ENCODE measurements at places on chromosomes 12 and 14.

DNA sequence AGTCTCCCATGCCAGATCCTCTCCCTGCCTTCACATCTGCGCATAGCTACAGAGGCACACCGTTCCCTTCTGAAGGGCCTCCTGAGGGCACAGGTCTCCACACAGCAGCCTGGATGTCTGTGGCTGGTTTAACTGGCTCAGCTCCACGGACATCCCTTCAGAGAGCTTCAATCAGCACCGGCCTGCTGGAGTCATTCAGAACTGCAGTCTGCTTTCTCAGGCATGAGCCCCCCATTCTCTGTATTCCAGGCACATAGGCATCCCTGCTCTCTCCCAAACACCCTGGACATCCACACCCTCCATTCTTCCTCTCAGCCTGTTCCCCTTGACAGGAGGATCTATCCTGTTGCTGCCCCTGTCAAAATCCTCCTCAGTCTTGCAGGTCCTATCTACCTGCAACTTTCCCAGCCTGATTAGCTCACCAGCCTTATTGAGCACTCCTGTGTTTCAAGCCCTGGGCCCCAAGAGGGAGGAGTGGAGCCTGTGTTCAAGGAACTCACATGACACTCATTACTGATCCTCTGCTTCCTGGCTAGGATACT, 2.9 kb upstream of the DHRS2 start:
- DNase-seq, result no peak

GRCh38 chr12:39365364-39366001, 77.4 kb downstream of the KIF21A start:
- no peak for DNase-seq

GRCh38 chr12:5437182-5437583, 5.3 kb downstream of the NTF3 start:
- no peak for DNase-seq

- DNase-seq, result no peak
Observed at GRCh38 chr12:115351514-115352077, 667.6 kb upstream of the TBX3 start.

DNA sequence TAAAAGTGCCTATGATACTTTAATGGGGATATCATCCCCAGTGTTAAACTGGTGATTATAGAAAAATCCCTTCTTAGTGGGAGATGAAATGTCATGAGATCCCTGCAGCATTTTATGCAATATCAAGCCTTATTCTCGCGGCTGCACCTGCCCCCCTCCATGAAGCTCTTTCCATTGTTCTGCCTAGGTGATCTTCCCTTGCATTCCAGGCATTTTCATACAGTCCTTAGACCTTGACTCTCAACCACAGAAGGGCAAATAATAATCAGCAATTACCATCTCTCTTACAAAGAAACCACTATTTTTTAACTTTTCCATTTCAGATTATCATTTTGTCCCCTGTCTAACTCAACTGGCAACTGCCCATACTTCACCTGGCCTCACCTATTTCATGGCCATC, 352.3 kb downstream of the NELL2 start:
- no peak for DNase-seq

- no peak for DNase-seq
Observed at GRCh38 chr12:86158956-86159355, 97.2 kb downstream of the MGAT4C start.

DNA sequence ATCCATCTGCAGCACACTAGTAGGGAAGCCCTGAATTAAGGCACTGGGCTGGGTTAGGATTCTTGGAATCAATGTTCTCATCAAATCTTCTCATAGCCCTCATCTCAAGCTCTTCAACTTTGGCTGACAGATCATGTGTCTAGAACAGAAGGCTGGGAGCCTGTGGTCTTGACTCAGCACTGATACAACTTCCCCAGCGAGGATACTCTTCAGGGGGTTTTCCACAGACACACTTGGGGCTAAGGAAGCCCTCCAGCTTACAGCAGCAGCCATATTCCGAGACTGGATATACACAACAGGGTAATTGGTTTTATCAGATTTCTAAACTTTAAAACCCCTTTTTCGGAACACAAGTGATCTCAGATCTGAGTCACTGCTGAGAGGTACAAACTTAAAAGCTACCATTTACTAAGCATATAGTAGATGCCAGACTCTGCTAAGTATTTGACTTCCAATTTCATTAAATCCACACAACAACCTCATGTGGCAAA, 3.5 kb downstream of the FMNL3 start:
- DNase-seq, result no peak

DNA sequence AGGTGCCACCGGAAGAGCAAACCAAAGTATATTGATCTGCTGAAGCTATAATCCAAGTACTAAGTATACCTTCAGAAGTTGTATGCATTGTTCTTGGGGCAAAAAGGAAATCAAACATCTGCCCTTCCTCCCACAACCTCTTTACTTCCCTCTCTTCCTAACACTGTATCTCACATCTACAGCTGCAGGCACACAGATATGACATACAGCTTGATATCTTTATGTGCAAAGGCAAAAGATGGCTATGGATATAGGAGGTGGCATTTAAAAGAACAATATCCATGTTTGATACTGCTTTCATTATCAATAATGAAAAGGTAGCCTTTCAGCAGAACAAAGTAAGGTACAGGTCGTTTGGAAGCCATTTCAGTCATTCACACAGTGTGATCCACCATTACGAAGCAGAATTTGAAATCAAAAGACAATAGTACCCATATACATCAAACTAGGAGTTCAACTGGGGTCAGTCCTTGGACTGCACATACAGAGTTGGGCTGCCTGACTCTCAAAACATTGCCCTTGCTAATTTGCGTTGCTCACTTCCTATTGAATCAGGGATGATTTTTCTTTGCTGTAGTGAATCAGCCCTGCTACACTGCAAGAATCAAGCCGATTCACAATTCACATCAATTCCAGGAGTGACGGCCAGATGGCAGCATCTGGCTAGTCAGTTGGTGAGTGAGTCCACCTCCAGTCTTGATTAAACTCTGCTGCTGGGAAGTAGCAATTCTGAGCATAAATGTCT, 8.9 kb downstream of the ANG start:
- peak; percentile 71 for DNase-seq

DNA sequence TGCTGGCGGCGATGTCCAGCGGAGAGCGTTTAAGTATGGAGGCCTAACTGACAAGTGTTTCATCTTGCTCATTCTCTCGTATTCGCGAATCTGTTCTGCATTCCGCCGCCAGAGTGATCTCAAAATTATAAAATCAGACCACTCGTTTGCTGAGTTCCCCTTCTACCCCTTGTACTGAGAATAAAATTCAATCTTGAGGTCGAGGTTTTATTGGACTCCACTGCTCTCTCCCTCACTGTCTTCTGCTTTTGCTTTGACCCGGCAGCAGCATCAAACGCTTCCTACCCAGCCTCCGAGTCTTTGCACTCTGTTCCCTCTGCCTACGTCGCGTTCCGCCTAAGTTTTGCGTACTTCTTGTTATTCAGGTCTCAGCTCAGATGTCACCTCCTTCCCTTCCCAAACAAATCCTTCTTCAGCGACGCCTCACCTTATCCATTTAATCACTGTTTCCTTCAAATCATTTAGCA, 462 bp downstream of the KNTC1 start:
- no peak for DNase-seq

GRCh38 chr12:108612788-108613282, 15.0 kb upstream of the TMEM119 start:
- DNase-seq, result no peak

DNA sequence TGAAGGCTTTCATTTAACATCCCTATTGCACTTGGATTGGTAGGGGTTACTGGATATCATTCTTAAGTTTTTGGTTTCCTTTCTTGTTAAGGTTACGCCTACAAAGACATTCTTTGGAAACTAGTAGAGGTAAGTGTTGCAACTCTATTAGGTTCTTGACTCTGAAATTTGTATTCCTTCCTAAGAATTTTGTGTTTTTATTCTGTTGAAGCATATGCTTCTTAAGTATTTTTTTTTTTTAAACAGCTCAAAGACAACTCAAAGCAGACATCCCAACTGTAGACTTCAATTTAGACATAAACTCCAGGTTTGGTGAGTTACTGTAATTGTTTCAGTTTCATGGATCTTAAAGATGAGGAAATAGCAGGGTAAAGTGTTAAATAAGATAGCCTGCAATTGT, 1.1 kb upstream of the RBMS2 start:
- DNase-seq, result no peak

DNA sequence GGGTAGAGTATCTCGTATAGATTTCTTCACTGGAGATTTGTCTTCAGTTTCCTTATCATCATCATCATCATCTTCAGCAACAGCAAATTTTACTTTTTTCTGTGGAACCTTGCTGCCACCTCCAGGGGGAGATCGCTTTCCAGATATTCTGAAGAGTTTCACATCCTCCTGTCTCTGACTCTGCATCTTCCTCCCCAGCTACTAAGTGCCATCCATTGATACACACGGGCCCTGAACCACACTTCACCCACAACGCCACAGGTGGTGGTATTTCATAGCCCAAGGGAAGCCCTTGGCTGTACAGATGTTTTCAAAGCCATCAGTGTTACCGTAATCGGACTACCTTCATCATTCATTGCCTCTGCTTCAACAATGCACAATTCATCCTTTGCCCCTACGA, 82.2 kb downstream of the PPP2R5C start:
- no peak for DNase-seq

GRCh38 chr14:48725051-48725734, 861.0 kb downstream of the RPS29 start:
- DNase-seq, result no peak

DNA sequence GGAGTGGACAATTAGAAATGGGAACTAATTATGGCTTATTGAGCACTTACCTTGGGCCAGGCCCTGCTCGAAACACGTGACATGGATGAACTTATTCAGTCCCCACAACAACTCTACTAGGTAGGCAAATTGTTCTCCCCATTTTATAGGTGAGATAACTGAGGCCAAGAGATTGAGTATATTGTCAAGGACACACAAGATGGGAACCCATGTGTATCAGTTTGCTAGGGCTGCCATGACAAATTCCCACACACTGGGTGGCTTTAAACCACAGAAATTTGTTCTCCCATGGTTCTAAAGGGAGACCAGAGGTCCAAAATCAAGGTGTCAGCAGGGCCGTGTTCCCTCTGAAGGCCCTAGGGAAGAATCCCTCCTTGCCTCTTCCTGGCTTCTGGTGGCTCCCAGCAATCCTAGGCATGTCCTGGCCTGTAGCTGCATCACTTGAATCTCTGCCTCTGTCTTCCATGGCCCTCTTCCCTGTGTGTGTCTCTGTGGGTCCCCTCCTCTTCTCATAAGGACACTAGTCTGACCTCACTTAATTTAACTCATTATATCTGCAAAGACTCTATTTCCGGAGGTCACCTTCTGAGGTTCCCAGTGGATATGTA, 128.8 kb downstream of the CHST11 start:
- no peak for DNase-seq

GRCh38 chr12:77941401-77941800, 110.7 kb downstream of the NAV3 start:
- no peak for DNase-seq

GRCh38 chr12:31368666-31369361, 42.9 kb upstream of the SINHCAF start:
- DNase-seq, result peak; percentile 29

DNA sequence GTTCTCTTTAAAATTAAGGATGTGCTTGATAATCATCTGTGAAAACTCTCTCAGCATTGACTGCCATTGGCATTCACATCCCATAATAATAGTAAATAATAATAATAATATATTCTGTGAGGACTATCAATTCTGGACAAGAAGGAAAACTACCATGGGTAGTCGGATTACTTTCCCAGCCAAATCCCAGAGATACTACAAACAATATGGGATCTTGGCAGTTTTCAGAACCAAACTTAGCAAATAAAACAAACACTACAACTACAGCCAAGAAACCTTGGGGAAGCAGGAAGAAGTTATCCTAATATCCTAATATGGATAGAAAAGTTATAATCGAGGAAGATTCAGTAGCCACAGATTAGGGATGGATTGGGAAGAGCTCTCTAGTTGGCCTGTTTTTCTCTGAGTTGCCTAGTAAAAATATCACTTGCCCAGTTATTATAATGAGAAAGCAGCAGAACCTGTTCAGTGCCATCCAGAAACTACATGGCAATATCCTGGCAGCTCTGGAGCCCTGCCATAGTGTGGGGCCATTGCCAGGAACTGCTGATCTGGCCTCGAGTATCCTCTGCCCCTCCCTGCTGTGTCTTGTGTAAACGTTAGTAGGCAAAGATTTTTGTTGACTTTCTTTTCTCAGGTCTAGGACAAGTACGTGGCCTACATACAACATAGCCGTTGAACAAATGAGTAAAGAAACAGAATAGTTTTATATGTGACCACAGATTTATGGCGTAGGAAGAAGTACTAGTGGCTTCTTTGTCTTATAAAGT, 193.5 kb downstream of the SLC2A13 start:
- DNase-seq, result no peak

DNA sequence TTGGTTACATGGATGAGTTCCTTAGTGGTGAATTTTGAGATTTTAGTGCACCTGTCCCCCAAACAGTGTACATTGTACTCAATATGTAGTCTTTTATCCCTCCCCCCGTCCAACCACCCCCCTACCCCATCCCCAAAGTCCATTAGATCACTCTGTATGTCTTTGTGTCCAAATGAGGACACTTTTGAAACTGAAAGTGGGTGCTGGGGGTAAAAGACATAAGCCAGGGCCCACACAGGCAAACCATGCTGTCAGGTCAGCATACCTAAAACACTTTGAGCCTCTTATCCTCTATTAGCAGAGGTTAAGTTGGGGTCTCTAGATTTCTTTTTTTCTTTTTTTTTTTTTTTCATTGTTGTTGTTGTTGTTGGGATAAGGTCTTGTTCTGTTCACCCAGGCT, 31.3 kb upstream of the KICS2 start:
- DNase-seq, result no peak

DNA sequence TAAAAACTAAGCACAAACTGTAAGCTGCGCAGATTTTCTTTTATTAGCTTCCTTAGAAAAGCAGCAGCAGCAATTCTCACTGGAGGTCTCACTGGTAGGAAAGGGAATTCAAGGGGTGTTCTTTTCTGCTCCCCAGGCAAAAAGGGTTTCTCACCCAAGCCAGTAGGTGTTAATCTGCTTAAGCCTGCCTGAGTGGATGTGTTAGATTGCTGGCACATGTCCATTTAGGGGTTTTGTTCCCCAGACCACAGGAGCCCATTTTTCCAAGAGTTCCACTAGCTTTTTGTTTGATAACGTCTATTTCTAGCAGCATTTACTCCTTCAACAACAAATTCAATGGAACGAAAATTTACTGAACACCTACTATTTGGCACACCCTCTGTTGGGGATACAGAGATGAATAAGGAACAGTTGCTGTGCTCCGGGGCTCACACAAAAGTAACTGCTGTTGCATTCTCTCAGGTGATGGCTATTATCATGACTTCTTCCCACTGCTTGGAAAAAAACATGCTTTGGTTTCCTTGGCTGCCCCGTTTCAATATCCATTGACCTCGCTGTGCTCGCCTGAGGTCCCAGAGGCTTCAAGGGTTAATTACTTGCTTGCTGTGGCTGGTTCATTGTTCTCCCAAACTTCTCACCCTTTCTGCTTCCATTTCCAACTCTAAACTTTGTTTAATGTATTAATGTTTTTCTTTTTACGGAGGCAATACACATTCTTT, 31.1 kb upstream of the RIC8B start:
- no peak for DNase-seq

Measured in femur (tissue), 1 donor.